ENCODE measurements at places on chromosomes 7 and 10.

- DNase-seq: no peak
Observed at GRCh38 chr7:2941216-2941859, 97.2 kb upstream of the GNA12 start.

DNA sequence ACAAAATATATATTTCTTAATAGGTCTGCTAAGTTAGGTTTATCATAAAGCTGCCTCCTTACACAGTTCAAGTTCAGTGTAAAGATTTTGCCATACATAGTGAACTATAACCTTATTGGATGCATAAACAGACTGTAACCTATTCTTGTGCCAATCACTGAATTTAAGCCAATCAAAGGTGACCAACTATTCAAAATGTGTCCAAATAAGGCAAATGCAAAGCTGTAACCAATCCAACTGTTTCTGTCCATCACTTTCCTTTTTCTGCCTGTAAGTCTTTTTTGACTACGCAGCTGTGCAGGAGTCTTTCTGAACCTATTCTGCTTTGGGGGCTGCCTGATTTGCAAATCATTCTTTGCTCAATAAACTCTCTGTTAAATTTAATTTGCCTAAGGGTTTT is 11.6 kb upstream of the DNMBP start:
- DNase-seq: no peak

GRCh38 chr7:111756687-111757178 is 194.4 kb upstream of the IMMP2L start:
- DNase-seq: no peak

- DNase-seq: no peak
Observed at GRCh38 chr7:47783456-47784223, 164.6 kb downstream of the PKD1L1 start.

- DNase-seq: no peak
Observed at GRCh38 chr10:33478089-33478674, 143.7 kb upstream of the NRP1 start.

DNA sequence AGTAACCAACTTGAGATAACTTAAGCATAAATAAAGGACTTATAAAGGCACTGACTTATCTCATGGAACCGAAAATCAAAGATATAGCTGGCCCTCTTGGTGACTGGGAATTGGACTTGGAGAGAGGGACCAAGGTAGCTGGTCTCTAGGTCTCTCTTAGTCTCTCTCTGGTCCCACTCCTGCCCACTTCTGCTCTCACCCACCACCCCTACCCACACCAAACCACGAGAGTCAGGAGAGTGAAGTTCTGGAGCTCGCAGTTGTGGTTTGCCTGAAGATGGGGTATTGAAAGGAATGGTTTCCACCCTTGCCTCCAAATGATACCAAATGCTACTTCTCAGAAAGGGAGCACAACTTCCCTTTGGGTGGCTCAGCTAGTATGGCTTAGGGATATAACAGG is 216.3 kb downstream of the LRMDA start:
- DNase-seq: no peak

DNA sequence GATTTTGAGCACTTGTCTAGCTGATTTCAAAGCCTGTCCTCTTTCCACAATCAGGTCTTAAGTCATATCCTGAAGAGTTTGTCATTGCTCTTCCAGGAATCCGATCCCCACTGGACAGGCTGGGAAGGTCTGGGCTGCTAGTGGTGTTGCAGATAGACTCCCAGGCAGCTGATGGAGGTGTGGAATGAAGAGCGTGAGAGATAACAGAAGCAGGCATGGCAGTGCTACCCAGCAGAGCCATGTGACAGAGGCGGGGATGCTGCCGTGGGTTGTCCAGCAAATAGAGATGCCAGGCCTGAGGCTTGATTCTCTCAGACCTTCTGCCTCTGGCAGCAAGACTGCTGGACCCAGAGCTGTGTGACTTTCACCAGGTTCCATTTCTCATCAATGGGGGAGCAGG is 116.5 kb upstream of the EEPD1 start:
- no peak for DNase-seq

DNA sequence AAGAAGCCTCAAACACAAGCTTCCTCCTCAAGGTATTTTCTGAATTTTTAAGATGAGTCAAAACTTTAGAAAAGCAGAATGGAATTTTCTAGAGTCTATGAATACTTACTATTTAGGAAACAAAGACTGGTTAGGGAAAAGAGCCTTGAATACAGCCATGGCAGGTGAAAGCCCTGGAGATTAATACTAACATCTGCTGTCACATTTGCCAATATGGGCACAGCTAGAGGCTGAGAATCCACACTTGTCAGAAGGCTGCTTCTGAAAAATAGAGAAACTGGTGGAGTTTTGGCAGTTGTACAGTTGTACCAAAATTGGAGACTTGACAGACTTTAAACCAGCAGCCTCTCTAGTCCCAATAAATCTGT is 24.3 kb upstream of the CNNM1 start:
- DNase-seq: no peak

GRCh38 chr10:43039624-43040481 is 37.0 kb upstream of the RET start:
- no peak for DNase-seq

DNA sequence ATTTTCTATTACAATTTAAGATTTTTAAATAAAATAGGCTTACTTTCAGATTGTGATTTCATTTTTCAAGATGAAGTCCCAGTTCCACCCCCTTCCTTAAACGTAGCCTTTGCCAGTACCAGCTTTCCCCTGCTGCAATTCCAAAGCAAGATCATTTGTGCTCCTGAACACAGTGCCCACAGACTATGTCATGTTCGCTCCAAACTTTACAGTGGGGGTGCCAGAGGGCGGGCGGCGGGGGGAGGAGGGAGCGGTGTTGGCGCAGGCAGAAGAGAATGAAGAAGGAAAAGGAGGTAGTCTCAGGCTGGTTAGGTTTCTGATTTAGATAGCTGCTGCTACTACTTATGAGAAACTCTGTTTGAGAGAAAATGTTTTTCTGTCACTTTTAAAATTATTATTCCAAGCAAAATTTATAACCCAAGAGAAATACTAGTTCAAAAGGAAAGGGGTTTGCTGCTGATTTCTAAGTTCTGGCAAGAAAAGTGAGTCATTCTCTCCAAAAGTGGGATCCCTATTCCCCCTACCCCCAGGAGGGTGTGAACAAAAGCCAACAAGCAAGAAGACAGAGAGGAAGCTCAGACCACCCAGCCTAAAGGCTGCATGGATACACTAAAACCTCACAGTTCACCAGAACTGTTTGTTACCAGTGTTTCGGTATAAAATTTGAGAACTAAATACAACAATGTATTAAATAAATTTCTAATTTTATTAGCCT is 109.6 kb downstream of the SRPK2 start:
- no peak for DNase-seq

DNA sequence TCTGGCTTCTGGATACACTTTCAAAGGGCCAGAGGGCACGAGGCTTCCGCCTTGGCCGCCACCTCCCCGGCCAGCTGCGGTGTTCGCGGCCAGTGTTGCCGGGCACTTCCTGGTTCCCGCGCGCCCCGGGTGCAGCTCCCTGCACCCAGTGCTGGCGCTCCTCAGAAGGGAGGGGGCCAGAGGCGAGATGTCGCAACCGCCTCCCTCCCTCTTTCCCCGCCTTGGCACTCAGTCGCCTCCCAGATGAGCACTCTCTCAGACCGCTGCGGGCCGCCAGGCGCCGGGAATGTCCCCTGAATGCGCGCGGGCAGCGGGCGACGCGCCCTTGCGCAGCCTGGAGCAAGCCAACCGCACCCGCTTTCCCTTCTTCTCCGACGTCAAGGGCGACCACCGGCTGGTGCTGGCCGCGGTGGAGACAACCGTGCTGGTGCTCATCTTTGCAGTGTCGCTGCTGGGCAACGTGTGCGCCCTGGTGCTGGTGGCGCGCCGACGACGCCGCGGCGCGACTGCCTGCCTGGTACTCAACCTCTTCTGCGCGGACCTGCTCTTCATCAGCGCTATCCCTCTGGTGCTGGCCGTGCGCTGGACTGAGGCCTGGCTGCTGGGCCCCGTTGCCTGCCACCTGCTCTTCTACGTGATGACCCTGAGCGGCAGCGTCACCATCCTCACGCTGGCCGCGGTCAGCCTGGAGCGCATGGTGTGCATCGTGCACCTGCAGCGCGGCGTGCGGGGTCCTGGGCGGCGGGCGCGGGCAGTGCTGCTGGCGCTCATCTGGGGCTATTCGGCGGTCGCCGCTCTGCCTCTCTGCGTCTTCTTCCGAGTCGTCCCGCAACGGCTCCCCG is at the start of gene FFAR4:
Gene FFAR4, plus strand, starts transcription at position 231 of the 842 bp plus-strand sequence. Its CDS starts 56 bp downstream, at position 287.
- no peak for DNase-seq
